ENCODE measurements at places on chromosomes 5 and 9.

DNA sequence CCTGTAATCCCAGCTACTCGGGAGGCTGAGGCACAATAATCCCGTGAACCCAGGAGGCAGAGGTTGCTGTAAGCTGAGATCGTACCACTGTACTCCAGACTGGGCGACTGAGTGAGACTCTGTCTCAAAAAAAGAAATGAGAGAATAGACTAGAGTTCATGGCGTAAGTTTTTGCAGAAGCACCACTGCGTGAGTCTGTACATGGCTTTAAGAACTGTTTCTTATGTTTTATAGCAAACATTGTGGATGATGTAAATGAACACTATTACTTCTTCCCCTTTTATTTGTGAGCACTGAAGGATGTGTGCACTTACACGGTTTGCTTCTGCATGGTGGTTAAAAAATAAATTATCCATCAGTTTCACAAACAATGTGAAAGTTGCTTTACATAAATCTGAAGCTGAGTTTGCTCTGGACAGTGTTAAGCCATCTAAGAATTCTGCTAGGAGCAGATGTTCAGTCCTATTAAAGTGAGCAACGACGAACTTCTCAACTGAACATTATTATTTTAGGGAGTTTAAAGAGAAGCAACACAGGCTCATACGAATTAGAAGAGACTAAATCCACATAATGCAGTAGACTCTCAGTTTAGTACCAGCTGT is 52.5 kb downstream of the ZFAND5 start:
- DNase-seq: no peak

DNA sequence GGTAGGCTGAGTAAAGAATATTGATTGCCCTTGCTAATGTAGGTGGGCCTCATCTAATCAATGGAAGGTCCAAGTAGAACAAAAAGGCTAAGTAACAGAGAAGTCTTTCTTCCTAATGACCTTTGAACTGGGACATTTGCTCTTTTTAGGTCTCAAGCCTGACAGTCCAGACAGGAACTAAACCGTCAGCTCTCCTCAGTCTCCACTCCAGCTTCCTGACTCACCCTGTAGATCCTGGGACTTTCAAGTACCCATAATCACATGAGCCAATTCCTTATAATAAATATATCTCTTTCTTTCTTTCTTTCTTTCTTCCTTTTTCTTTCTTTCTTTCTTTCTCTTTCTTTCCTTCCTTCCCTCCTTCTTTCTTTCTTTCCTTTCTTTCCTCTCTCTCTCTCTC is 479.5 kb upstream of the PAPPA start:
- no peak for DNase-seq

GRCh38 chr5:148778882-148779281 is 47.5 kb upstream of the ADRB2 start:
- no peak for DNase-seq

- no peak for DNase-seq
These were observed 2.0 kb upstream of the SMIM27 start for GRCh38 chr9:32550150-32550561.

GRCh38 chr5:132394667-132395259 is 25.3 kb downstream of the SLC22A5 start:
- no peak for DNase-seq

DNA sequence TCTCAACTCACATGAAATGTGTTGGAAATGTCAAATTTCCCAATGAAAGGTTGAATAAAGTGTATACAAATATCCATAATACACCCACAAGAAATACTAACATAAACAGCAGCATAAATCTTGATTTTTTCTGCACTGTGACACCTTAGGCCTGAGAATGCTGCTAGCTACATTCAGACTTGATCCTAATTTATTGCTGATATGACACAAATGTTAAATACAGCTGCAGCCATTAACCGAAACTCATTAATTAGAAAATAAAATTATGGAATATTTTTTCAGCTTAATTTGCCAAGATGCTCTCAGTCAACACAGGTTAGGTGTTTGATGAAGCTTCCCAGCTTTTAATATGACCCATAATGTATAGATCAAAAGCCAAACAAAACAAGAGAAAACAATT is 914.3 kb upstream of the C9orf72 start:
- DNase-seq: no peak

DNA sequence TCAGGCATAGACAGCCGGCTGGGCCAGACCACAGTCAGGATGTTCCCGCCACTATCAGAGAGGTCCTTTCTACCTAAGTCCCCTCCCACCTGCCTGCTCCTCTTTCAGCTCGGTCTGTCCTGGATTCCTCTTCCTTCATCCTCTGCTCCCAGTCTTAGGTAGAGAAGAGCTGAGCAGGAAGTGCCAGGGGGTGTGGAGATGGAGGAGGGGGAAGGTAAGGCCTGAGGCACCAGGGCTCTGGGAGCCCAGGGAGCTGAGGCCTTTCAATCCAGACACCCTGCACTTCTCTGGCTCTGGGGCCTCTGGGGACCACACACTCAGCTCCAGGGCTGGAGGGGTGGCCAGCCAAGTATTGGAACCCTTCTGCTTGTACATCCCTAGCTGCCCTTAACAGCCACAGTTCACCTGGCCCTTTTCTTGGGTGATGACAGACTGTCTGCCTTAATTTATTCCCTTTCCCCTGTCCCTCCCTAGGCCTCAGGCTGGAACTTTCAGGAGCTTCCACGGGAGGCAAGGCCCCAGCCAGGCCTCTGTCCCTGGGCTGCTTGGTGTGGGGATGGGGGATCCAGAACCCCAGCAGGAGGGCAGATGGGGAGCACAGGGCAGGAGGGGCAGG is 15.6 kb downstream of the IRF1 start:
- DNase-seq: no peak

DNA sequence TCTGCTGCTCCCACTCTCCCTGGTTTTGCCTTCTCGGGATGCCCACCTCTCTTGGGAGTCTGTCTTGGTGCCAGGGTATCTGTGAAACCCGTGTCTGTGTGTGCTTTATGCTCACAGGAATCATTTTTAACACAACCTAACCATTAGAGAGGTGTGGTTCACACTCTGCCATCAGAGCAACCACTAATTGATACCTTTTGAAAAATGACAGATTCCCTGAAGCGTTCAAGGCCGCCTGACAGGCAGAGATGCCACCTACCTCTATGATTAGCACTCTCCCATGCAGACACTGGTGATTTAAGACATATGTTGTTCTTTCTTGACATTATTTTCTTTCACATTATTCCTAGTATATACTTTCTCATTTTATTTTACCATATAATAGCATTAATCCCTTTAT is 207.3 kb upstream of the SGCD start:
- no peak for DNase-seq

DNA sequence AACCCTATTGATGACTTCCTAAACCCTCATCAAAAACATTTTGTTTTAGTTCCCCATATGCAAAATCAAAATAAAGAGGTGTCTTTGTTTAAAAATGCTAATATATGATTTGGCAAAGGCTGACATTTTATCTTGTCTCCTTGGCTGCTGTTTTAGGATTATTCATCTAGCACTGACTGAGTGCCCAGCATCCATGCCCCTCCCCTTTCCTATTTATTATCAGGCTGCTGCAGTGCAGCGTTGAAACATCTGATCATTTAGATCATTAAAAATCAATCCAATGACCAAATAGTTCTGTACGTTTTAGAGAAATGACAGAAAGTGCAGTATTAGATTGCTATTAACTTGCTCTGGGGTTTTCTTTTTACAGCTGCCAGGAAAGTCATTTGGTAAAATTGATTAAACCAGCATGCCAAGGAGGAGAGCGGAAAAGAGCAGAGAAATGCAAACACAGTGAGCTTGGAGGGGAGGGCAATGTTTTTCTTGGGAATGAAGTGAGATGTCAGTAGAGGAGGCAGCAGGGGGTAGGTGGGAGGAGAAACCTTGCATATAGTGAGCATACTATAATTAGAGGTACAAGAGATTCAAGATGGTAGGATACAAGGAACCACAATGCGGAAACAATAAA is 286.3 kb downstream of the PDE4D start:
- DNase-seq: no peak

- DNase-seq: no peak
These were observed 616.3 kb downstream of the EBF1 start for GRCh38 chr5:158483281-158483860.

DNA sequence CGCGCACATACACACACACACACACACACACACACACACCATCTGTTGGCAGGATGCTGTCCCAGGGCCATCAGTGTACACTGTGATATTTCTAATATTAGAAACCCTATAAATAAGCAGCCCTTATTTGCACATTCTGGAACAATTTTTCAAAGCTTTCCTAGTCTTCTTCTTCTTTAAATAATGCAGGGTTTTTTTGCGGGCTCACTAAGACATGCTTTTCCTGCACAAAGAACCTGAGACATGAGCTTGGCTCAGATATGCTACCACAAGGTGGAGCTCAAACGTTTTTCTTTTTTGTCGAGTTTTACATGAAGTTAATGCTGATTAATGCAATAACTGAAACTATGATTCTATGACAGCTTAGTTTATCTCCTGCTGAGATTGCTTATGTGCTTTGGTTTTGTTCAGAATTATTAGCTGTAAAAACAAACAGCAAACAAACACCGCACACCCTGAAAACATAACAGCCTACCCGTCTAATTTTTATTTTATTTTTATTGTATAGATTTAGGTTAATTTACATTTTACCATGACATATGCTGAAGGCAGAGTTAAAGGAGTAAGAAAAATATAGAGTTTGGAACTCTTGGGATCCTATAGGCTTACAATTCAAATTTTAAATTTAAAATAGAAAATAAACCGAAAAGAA is 95.8 kb downstream of the ALDH1A1 start:
- DNase-seq: no peak

DNA sequence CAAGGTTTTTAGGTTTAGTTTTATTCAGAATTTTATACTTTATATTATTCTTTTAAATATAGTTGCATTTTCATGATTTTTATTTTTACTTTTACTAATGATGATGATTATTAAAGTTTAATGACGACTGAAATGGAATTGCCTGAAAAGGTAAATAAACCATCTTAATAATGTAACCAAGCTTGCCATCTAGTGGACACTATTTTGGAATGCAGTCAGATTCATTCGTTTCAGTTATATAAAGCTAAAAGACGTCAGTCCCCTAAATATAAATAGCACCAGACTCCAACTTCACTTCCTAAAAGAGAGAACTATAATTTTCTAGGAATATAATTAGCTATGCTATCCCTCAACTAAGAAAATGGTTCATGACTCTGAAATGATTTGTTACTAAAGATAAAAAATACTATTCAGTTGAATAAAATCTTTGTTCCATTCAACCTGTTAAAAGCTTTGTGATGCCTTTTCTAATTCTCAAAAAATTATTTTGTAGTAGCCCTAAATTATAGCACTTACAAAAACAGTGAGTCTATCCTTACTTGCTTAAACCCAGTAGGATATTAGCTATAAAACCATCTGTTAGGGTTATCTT is 19.9 kb downstream of the ABITRAM start:
- no peak for DNase-seq

GRCh38 chr9:129866394-129867135 is 31.3 kb downstream of the USP20 start:
- DNase-seq: no peak

- no peak for DNase-seq
These were observed 419.3 kb downstream of the ACTL7B start for GRCh38 chr9:108436448-108436847.

GRCh38 chr9:34545497-34545896 is 22.7 kb upstream of the ENHO start:
- DNase-seq: no peak

GRCh38 chr5:76679231-76679630 is 36.7 kb upstream of the F2R start:
- no peak for DNase-seq

- no peak for DNase-seq
These were observed 240.9 kb upstream of the TBCA start for GRCh38 chr5:78016863-78017529.
